PC-9 (cell line): ENCODE measurements at places on chromosomes 1 and 21. TPM values are rescaled to one million over a fixed set of nuclear protein-coding genes. Genes with fewer than 3 reads are reported as not detected.

The KLF17 gene
- not detected in 2 replicates for total RNA-seq

The GNG4 gene
- 15.5 and 16.3 TPM in 2 replicates for total RNA-seq

The SPRR2D gene
- total RNA-seq = not detected in 2 replicates

GRCh38 chr1:202578565-202578964, 131.7 kb downstream of the SYT2 start:
- no peak for DNase-seq

- no peak for DNase-seq
These were observed 46.6 kb upstream of the TTC34 start for GRCh38 chr1:2848006-2848670.

- DNase-seq = no peak
These were observed 169.2 kb downstream of the ZNF281 start for GRCh38 chr1:200240656-200241055.

DNA sequence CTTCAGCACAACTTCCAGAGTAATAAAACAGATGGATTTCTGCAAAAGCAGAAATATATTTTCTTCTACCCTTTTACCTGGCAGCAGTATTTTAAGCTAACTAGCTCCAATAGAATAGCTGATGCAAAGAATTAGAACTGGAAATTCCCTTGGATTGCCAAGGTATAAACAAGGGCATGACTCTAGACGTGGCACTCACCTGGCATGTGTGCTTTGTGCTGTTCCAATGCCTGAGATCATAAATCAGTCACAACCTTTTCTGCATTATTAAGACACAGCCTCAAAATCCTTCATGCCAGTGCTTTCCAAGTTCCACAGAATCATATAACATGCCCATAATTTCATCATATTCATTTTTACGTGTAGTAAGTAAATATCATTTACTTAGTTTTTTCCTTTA, 1048.7 kb downstream of the ADGRL2 start:
- DNase-seq = no peak

DNA sequence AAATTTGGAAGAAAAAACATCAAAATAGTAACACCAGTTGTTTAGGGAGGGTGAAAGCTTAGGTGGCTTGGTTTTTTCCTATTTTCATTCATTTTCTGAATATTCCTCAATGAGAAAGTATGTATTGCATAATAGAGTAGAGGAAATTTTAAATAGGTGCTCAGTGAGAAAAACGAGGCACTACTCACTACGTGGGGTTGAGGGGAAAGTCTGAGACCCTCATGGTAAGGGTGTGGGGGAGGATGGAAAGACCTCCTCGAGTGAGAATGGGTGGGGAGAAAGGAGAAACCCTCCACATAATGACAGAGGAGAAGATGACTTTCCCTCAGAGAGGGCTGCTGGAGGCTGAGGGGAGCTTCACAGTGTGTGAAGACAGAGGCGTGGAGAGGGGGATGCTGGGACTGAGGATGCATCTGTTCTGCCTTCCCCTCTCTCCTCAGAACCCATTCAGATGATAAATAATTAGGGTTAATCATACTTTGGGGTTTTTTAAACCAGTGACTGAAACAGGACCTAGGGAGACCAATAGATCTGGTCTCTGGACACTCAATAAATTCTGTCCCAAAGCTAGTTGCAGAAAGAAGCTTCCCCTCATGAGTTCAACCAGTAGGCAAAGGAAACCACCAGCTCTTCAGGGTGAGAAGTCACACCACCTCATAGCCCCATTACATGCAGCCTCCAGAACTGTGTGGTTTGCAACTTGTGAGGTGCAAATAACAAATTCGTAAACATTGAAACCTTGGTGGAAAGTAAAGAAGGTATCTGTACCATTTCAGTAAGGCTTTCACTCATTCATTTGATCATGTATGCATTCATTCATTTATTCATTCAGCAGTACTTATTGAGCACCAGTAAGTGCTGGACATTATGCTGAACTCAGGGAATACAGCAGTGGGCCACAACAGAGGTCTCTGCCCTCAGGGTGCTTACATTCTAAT, 17.1 kb downstream of the SLAMF7 start:
- DNase-seq = no peak

The SYT6 gene
- not detected in 2 replicates for total RNA-seq
